Stimulated activated CD8-positive, alpha-beta memory T cell treated with anti-CD3 and anti-CD28 coated beads, Interleukin-4, amount 100 ng/mL, for 48 hours (primary cell): ENCODE measurements at places on chromosomes 3 and 15.

- no peak for DNase-seq
These were observed 12.2 kb downstream of the ZDHHC3 start for GRCh38 chr3:44963571-44964325.

DNA sequence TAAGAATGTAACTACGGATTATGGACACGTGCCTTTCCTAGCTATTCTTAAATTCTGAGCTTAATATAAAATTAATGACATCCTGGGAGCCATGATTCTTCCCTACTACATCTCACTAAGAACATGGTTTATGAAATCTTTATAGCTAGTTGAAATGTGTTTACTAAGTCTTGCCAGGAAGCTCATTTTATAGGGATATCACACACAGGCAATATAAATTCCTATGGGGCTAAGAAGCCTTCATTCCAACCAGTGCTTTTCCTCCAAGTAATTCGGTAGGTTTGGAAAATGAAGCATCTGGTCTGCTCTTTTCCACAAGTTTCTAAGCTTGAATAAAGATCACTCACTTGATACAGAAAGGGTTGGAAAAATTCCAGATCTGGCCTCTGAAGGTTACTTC is 802.6 kb downstream of the FHIT start:
- DNase-seq: no peak

GRCh38 chr3:188279502-188280335 is 125.8 kb downstream of the LPP start:
- no peak for DNase-seq

DNA sequence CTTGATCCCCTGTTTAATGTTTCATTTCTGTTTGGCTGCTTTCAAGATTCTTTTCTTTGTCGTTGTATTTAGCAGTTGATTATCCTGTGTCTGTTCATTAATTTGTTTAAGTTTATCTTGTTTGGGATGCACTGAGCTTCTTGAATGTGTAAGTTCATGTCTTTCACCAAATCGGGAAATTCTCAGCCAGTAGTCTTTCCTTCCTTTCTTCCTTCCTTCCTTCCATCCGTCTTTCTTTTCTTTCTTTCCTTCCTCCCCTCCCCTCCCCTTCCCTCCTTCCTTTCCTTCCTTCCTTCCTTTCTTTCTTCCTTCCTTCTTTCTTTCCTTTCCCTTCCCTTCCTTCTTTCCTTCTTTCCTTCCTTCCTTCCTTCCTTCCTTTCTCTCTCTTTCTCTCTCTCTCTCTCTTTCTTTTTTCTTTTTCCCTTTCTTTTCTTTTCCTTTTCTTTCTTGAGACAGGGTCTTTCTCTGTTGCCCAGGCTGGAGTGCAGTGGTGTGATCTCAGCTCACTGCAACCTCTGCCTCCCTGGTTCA is 35.5 kb upstream of the KLF13 start:
- DNase-seq: no peak

- DNase-seq: no peak
These were observed 96.2 kb downstream of the HES1 start for GRCh38 chr3:194231929-194232832.

- DNase-seq: no peak
These were observed 240.5 kb upstream of the UBE2E1 start for GRCh38 chr3:23565041-23565775.

GRCh38 chr15:33494306-33494705 is 183.5 kb downstream of the RYR3 start:
- DNase-seq: no peak

DNA sequence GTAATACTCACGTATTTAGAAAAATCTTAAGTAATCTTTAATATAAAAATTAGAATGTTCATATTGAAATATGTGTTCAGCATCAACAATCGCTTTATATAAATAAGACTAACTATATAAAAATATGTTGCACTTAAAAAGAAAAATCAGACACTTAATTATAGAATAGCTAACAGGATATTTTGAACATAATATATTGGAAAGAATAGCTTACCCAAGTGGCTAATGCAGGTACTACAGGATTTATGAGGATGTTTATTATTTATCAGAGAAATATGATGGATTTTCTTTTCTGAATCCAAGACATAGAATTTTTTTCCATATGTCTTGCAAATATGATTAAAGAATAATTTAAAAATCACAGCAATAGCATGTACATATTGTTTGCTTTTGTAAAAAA is 567.9 kb upstream of the GBE1 start:
- DNase-seq: no peak

- no peak for DNase-seq
These were observed 5.9 kb upstream of the KLHL25 start for GRCh38 chr15:85800478-85801123.

DNA sequence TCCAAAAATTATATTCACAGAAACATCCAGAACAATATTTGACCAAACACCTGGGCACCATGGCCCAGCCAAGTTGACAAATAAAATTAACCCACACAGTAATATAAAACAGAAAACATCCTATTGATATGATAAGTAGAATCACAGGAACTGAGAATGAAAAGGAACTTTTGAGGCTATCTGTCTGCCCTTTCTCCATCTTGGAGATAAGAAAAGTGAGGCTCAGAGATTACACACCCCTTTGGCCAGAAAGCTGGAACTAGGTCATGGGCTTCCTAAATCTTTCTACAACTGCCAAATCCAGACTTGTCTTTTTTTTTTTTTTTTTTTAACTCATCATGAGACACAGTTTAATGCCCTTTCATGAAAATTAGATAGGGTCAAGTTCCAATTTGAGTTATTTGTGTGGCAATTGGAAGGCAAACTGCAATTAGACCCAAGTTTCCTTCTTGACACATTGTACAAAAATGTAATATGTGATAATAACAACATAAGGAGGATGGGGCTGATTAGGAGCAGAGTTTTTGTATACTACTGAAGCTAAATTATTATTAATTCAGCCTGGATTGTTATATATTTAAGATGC is 137.2 kb downstream of the RPL22L1 start:
- DNase-seq: no peak

GRCh38 chr3:160697637-160698380 is 20.8 kb downstream of the ARL14 start:
- no peak for DNase-seq

- peak; percentile 33 for DNase-seq
These were observed 464.9 kb downstream of the MFSD1 start for GRCh38 chr3:159266779-159267178.

DNA sequence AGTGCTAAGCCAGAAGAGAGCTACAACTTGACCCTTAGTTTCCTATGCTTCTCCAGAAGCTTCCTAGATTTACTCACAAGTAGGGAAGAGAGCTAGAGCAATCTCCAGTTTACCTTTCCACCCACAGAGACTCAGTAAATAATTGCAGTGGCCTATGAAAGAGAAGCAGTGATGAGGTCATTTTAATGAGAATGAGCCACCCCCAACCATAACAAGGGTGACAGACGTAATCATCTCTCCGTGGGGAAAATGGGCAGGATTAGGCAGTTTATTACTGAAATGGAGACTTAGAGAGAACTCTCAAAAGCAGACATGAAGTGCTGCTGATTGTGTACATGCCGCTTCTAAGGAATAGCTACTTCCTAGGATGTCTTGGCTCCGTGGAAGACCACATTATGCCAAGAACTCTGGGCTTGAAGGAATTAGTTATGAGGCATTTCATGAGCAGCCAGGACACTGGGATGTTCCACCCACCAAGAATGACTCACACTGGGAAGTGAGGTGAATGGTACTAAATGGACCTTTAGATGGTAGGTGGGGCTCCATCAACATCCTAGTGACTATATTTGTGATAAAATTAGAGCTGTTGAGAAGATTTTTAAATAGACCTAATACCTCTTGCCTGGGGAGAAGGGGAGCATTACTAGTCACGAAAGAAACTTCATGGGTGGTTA is 160.9 kb downstream of the EDEM1 start:
- no peak for DNase-seq

DNA sequence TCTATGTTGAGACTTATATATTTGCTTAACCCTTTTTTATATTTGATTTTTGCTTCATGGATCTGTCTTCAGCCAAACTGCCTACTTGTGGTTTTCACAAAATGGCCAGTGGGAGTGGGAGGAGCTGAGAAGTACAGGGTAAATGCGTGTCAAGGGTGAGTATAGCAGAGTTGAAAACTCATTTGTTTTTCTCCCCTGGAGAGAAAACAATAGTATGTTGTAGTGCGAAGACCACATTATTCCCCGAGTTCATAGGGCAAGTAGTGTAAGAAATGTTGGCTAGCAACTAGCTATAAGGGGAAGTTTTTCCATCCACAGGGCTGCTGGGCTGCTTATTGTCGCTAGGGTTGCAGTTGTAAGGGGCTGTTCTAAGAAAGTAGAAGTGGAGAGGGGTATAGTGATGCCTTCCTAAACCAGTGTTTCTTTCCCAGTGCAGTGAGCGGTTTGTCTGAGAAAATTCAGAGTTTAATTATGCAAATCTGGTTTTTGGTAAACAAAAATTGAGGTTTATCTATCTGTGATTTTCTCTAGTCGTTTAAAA is 153.8 kb upstream of the AZI2 start:
- no peak for DNase-seq

- DNase-seq: no peak
These were observed 235.7 kb downstream of the MCTP2 start for GRCh38 chr15:94467034-94467433.

GRCh38 chr3:14410503-14411165 is 8.2 kb downstream of the SLC6A6 start:
- peak; percentile 52 for DNase-seq

DNA sequence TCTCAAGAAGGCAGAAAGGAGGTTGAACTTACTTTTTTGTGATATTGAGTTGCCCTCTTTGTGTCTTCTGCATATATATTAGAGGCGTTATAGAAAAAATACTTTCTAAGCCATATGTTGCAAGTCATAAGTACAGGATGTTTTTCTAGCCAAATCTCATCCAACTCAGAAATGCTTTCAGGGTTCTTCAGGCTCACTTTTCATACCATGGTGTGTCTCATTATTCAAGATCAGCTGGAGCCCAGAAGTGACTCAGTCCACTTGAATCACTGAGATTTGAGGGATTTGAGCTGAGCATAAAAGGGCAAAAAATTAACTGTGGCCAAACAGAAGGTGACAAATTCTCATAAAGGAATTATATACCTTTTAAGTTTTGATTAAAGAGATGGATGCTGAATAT is 157.3 kb downstream of the WNT5A start:
- no peak for DNase-seq

GRCh38 chr15:45784656-45785055 is 149.8 kb downstream of the SQOR start:
- DNase-seq: no peak

GRCh38 chr3:194079702-194080172 is 56.2 kb upstream of the HES1 start:
- no peak for DNase-seq

DNA sequence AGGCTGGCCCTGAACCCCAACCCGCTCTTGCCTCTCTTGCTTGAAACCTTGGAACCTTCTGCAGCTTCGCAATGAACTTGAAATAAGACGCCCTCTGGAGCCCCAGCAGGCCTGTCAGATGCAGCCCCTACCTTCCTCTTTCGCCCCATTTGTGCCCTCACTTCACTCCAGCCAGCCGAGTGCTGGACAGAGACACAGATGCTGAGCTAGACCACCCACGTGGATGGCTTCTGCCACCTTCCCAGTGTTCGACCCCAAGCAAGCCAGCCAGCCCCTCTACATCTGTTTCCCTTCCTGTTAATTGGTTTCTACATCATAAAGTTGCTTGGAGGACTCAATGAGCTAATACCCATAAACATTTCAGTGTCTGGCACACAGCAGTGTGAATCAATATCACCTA is 23.8 kb upstream of the SNRPA1 start:
- DNase-seq: no peak

DNA sequence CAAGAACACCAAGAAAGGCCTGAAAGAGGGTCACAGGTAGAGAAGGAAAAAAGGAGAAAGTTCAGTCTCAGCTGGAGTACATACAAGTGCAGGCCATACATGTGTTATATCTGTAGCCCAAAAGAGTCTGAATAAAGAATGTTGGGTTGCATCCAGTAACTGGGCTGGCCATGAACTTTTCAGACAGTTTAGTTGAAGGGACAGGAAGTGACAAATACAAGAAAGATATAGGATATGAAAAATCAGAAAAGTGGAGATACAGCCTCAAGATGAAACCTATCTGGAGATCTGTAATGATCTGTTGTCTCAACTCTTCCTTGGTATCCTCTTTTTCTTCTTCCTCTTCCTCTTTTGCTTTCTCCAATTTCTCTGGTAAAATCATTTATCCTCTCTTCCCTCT is 671.7 kb downstream of the MECOM start:
- DNase-seq: no peak

- DNase-seq: no peak
These were observed 321.1 kb downstream of the ZIC1 start for GRCh38 chr3:147730284-147730683.
